ENCODE measurements at places on chromosomes 5 and 9.
A peak's percentile ranks its signal among the peaks of the same experiment; 100 is the strongest.

- no peak for DNase-seq
These were observed 21.0 kb downstream of the C5orf15 start for GRCh38 chr5:133947431-133947841.

- DNase-seq, result no peak
These were observed 28.7 kb downstream of the DNM1 start for GRCh38 chr9:128231638-128232527.

GRCh38 chr9:81430727-81431126 is 258.6 kb downstream of the TLE1 start:
- no peak for DNase-seq

DNA sequence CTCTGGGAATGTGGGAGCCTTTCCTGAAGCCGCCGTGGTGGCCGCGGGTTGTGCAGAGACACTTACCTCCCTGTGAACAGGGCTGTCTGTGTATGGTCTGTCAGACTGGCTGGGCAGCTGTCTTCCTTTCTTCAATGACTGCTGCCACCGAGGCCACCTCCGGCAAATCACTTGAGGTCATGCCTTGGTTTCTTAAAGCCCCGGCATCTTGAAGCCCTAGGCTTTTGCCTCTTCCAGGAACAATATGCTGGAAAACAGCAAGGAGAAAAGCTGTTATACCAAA is 79.5 kb upstream of the ZSWIM6 start:
- no peak for DNase-seq

- no peak for DNase-seq
These were observed 586.4 kb downstream of the TLE4 start for GRCh38 chr9:80158131-80158530.

- DNase-seq, result peak; percentile 9
These were observed 144.7 kb downstream of the SSBP2 start for GRCh38 chr5:81606150-81606549.

DNA sequence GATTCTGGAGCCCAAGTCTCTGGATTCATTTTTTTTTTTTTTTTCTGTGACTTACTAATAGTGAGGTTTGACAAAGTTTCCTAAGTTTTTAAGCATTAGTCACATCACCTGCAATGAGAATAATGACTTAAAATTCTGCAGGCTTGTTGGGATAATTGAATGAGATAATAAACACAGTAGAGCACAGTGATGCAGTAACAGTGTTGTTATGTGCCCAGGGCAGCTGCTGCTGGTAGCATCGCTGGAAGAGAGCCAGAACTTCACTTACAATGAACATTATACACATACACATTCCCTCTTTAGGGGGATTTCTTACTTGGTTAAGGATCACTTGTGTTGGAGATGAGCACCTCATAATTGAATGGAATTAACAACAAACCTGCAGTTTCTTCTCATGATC is 78.9 kb downstream of the ALDH7A1 start:
- DNase-seq, result no peak

- DNase-seq, result no peak
These were observed 306.7 kb downstream of the DTWD2 start for GRCh38 chr5:118681655-118682054.

- DNase-seq, result no peak
These were observed 82.6 kb downstream of the VCAN start for GRCh38 chr5:83554133-83554532.

GRCh38 chr5:10573487-10574145 is 9.7 kb downstream of the ANKRD33B start:
- no peak for DNase-seq

All from NB4 (cell line).